ENCODE measurements at places on chromosomes 5 and 9. TPM values are rescaled to one million over a fixed set of nuclear protein-coding genes. Genes with fewer than 3 reads are reported as not detected.

DNA sequence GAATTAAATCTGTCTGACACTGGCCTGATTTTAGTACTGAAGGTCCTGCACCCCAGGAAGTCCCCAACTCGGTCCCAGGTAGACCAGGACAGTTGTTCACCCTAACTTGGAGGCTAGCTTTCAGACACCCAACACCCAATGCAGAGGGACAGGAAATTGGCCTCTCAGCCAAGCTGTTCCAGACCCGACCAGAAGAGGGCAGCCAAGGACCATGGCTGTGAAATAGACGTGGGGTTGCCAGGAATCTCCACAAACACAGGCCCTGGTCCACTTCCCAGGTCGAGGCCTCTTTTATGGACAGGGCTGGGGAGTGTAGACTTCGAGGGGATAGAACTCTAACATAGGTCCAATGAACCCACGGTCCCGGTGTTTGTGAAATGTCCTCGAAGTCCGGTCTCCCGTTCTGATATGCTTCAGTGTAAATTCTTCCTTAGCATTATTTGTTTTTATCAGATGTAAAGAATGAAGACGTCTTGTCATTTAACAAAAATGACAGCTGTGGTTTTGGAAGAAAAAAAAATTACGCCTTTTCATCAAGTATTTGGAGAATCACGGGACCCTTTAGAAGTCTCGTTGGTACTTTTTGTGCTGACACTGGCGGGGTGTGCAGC, 260.3 kb upstream of the ADAMTS16 start:
- DNase-seq, result peak; percentile 91

GRCh38 chr5:177963966-177964365, 32.1 kb downstream of the PROP1 start:
- no peak for DNase-seq

DNA sequence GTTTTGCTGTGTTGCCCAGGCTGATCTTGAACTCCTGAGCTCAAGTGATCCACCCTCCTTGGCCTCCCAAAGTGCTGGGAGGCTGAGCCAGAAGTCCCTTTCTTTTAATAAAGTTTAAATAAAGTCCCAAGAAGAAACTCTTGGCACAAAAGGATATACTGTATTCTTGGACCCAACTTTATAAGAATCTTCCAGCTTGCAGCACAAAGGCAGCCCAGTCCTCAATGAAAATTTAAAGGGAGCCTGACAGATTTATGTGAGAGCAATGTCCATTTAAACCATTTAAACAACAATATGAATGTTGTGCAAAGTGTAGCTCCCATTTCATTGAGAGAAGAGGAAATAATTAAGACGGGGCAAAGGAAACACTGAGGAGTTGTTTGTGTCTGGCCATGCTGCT, 217.0 kb downstream of the DOCK8 start:
- DNase-seq, result no peak

CCL27 gene
- 0.33 TPM for total RNA-seq

All from posterior vena cava (tissue), 2 donors.